ENCODE measurements at places on chromosomes 2 and 18.

DNA sequence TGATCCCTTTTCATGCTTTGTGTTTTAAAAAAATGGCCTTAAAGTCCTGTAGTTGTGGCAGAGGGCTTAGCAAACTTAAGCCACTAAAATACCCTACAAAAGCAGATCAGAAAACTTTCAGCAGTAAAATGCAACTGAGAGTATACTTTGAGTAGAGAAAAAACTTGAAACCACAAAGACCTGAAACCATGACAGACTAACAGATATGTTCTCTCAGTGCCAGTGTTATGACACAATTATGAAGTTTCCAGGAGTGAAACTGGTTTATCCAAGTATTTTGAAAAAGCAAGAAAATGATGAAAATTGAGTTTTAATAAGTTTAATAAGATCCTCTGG is 74.5 kb downstream of the SPRED2 start:
- no peak for DNase-seq

- no peak for DNase-seq
Observed at GRCh38 chr2:233779722-233780121, 1.6 kb downstream of the MROH2A start.

- DNase-seq, result no peak
Observed at GRCh38 chr2:161032635-161033034, 127.6 kb upstream of the TANK start.

DNA sequence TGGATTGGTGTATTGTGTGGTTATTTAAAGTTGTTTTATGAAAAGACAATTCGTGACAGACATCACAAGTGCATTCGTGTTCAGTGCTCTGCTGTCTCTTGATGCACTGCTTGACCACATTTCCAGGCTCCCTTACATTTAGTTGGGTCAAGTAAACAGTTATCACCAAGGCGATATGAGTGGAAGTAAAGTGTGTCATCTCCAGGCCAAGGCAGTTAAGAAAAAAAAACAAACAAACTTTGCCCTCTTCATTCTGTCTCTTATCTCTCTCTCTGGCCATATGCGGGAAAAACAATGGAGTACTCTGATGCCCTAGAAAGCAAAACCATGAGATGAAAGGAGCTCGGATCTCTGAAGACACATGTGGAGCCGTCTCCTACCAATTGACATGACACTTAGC is 131.1 kb downstream of the DSEL start:
- no peak for DNase-seq

DNA sequence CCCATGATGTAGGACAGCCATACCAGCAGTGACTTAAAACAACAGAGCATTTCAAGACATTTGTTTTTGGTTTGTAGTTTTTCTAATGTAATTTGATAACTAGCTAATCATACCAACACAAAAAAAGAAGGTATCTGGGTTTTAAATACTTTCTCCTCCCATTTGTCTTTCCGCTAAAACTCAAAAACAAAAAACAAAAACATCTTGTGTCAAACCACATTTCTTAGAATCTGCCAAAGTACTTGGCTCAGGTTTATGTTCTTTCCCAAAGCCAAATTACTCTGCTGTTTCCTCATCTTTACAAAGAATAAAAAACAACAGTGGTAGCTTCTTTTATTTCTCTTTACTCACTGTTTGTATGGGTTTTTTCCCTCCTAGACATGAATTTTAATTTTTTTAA is 71.5 kb downstream of the GREB1L start:
- no peak for DNase-seq

- DNase-seq, result no peak
Observed at GRCh38 chr2:126208266-126208665, 447.7 kb upstream of the GYPC start.

DNA sequence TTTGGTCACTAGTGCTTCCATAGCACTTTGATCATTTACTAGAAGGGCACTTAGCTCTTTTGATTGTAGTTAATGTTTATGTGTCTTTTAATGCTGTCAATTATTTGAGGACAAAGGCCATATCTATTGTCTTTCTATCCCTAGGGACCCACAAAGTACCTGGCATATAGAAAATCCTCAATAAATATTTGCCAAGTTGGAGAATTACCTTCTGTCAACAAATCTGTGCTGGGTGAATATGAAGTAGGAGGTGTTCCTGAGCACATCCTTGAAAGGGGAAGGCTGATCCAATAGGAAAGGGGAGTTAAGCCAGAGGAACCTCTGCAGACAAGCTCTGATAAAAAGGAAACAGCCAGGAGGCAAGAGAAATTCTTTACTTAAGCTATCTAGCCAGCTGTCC is 8.2 kb downstream of the DPP4 start:
- no peak for DNase-seq

DNA sequence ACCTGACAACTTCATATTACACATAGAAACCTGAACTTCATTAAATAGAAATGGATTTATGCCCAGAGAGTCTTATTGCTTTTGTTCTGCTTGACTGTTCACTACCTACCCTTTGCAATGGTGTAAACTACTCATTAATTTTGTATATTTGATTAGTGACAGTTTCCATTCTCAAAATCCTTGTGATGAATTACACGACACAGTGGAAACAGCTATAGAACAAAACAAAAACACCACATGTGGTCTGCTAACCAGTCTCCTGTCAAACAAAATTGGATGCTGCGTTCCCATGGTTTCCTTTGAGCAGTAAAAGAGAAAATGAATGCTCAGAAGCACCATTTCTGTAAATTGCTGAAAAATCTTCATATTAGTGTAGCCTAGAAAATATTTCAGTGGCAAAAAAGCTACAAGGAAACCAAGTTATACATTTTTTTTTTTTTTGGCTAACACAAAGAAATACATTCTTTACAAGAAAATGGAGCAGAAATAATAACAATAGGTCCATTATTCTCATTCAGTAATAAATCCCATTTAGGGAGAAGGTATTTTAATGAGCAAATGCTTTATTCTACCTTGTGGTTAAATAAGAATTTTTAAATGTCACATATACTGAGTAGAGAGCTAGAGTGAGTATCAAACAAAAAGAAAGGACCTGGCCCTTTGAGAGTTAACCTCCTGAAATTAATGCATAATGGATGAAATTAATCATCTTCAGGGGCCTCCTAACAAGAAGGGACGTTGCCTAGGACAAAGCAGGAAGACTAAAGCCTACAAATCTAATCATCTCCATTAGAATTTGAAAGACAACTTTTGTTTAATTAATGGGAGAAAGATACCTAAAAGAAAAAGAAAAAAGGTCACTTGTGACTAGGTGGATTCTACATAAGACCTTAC is 355.1 kb upstream of the ZC3H15 start:
- no peak for DNase-seq

- DNase-seq, result no peak
Observed at GRCh38 chr2:112634153-112634873, 11.4 kb upstream of the SLC20A1 start.

- DNase-seq, result peak; percentile 98
Observed at GRCh38 chr2:39494784-39495251, 57.7 kb upstream of the MAP4K3 start.

DNA sequence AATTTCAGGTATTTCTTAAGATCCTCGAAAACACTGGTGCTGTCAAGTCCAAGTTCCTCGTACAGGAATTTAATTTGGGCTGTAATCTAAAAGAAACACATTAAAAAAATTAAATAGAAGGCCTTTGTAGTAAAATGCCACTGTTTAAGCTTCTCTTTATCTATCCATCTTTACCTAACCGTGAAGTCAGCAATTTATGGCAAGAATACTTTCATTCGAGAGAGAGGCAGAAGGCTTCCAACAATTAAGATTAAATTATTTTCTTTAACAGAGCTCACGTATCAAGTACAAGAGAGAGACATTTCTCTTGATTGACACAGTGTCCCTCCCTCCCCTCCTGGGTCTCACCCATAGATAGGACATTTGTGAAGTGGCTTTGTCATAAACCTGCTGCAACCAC is 39.9 kb downstream of the PREPL start:
- DNase-seq, result no peak

GRCh38 chr2:119808516-119809147 is 48.9 kb downstream of the PTPN4 start:
- peak; percentile 14 for DNase-seq

- DNase-seq, result peak; percentile 89
Observed at GRCh38 chr18:46250084-46250811, 146.1 kb downstream of the HAUS1 start.

- DNase-seq, result no peak
Observed at GRCh38 chr2:109376115-109376514, 237.7 kb downstream of the SEPTIN10 start.

- DNase-seq, result peak; percentile 78
Observed at GRCh38 chr2:46814160-46814961, 101.2 kb downstream of the MCFD2 start.
